Caki2 (cell line): ENCODE measurements at places on chromosomes 3 and 15.

- no peak for DNase-seq
Observed at GRCh38 chr3:120013481-120013880, 80.8 kb downstream of the GSK3B start.

DNA sequence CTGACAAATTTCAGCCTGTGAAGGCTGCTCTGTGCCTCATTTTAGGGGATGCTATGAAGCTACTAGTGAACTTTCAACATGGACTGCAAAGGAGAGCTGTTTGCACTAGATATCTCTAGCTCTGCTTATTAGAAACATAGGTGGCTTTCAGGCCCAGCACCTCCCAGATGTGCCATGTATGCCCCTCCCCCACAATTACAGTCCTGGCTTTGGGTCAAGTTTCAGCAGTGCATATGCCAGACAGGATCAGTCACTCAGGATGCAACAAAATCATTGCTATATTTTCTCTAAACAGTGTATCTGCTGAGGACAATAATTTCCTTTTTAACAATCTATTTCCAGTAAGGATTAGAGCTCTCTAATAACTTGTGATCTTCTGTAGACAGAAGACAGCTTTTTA lies 178.8 kb upstream of the STAC start:
- DNase-seq: no peak

DNA sequence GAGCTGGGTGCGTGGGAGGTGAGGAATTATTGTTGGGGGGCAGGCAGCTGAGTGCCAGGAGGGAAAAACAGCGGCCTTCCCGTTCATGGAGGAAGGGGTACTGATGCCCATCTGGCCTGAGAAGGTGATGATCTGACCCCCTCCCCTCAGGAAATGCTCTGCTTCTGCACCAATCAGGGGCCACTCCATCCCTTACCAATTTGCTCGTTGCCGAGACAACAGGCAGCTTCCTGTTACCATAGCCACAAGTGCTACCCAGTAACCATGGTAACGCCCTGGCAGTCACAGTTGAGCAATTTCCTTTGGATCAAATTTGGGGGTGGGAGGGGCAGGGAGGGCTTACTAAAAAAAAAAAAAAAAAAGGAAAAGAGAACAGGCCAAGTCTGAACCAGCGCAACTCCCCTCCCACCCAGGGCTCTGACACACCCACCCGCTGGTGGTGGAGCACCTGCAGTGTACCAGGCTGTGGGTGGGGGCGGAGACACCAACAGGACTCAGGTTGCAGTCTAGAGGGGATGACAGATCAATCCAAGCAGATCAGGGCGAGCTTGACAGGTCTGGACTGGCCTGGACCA lies 13.7 kb downstream of the CELF6 start:
- DNase-seq: no peak

DNA sequence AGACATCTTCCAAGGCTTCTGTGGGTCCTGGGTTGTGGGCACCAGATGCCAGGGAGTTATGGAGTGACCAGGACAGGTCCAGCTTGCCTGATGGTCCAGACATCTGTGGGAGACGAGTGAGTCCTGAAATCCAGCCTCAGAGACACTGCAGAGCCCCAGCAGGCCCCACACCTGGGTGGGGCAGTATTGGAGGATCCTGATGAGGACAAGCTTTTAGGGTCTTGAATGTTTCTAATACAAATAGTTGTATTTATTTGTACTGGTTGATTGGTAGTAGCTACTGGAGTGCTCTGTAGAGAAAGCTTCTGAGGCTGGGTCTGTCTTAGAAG lies 67.5 kb upstream of the PRR23C start:
- no peak for DNase-seq

GRCh38 chr3:189588475-189589178 lies 42.6 kb upstream of the TP63 start:
- DNase-seq: no peak

GRCh38 chr3:17399586-17399985 lies 342.8 kb downstream of the TBC1D5 start:
- no peak for DNase-seq

DNA sequence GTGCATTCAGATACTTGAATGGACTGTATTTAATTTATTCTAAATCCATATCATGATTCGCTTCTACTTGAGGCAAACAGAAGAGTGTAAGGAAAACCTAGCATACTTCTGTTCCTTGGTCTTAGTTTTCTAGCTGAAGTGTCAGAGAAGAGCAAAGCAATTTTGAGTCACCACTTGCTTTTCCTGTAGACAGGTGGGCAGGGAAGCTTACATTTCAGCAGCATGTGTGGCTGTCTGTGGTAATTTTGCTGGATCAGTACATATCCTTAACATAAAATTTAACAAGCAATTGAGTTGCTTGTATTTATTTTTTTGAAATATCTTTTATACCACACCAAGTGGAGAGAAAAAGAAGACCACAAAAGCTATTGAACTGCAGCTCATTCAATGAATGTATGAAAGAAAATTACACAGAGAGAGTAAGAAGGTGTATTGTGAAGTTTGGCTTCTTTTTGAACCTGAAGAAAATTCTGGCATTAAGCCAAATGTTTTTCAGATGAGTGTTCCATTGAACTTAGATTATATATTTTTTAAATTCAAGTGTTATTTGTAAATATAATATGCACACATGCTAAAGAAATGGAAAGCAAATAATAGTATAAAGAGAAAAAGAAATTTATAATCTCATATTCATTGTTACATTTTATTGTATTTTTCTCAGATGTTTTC lies 747.6 kb downstream of the NAALADL2 start:
- DNase-seq: no peak

- DNase-seq: peak; percentile 22
Observed at GRCh38 chr15:77599899-77600298, 32.8 kb downstream of the LINGO1 start.

DNA sequence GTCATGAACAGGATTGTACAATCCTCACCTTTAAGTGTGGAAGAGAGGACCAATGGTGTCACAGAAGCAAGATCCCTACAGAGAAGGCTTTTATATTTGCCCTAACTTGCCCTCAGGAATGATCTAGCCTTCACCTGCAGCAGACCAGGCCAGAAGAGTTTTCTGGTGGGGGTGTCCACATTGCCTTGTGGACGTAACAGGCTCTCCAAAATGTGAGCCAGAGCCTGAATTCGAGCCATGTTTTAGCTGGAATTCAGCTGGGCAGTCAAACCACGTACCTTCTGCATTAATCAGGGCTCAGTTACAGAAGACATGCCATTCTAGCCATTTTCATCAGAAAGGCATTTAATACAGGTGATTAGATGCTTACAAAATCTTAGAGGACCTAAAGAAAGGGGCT lies 23.6 kb upstream of the RAB7A start:
- no peak for DNase-seq

GRCh38 chr3:183698318-183698751 lies 738 bp downstream of the YEATS2 start:
- peak; percentile 16 for DNase-seq

DNA sequence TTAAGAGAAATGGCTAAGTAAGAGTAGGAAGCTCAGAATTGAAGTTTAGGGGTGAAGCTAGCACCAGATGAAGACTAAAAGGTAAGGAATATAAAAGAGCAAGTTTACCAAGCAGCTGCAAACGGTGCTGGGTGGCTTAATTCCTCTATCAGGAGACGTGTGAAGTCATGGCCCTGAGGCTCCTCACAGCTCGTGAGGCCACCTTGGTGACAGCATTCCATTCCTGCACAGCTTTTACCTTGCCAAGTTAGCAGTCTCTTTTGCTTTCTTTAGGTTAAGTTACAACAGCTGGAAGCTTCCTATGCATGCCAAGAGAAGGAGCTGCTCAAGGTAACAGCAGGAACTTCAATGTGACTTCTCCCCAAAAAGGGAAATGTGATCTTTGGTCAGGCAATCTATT lies 6.4 kb downstream of the TMCO5A start:
- DNase-seq: no peak

DNA sequence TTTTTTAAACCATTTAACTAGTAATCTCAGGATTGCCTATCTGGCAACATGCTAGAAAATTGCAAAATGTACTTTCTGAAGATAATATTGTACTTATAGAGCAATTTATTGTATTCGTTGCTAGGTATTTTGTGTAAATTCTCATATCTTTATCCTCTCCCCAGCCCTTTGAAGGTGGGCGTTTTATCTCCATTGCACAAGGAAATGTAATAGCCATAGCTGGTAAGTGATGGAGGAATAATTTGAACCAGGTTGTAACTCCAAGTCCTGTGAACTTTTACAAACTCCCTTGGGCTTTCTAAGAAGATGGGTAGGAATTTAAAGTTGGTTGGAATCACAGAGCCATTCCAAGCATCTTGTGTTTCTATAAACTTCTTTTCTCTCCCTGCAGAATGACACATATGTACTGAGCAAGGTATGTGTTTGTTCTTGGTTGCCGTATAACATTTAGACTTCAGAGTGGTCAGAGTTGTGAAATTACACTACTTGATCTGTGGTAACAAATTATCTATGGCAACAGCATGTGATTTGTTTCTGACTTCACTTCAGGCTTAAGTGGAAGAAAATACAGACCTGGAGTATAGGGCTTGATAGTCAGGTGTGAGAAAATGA lies 170.9 kb downstream of the AKAP13 start:
- DNase-seq: no peak

GRCh38 chr3:132020058-132020457 lies 14.8 kb downstream of the CPNE4 start:
- DNase-seq: no peak

DNA sequence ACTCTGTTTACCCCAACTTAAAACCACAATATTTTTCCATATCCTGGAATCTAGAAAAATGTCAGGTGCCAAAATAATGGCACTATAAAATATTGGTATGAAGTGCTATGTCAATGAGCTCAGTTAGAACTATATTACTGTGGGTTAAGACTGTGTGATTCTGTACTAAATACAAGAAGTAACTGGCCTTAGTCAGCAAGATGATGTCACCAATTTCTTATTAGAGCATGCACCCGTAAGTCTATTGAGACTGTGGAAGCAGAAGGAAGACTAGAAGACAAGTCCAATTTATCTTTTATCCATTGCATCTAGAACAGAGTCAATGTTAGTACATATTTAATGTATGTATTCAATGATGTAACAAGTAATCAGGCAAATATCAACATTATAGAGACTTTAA lies 25.0 kb downstream of the LRRC58 start:
- DNase-seq: no peak

DNA sequence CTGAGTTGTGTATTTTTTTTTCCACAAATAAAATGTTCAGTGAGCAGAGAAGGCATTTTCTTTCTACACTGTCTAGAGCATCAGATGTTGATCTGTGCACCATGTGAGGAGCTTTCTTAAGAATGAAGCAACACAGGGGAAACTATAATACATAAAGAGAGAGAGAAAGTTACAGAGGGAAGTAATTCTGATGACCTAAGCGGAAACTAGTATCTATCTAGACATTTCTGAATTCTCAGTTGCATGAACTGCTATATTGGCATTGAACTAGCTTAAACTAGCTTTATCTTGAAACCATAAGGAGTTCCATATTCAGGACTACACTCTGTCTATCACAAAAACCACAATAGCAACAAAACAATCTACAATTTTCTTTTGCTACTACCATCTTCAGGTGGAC lies 822.4 kb downstream of the VGLL3 start:
- DNase-seq: no peak

GRCh38 chr3:125310623-125311081 lies 64.5 kb downstream of the ZNF148 start:
- no peak for DNase-seq

DNA sequence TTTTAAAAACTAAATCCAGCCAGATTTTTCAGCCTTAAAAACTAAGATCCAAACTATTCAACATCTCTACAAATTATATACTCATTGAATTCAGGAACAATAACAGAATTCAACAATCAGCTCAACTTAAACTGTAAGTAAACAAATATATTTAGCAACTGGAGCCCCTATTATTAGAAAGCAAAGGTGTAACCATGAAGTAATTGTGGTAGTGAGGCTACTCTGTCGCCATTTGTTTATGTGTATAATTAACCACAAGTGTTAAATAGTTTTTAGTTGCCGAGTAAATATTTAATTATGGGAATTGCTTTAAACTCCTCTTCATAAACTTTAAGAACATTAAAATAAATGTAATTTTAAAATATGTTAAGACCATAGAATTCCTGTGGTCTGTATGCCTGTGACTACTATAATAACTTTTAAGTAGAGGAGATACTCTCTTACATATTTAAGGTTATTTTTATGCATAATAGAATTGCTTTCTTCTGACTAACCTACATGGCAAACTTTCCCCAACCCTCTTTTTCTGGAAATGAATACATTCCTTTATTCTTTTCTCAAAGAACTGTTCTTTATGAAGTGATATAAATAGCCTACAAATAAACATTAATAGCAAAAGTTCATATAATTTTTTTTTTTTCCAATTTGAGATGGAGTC lies 51.2 kb downstream of the MFN1 start:
- no peak for DNase-seq

GRCh38 chr3:146881966-146882760 lies 277.0 kb upstream of the PLSCR5 start:
- no peak for DNase-seq

GRCh38 chr15:59751552-59752413 lies 62.7 kb upstream of the BNIP2 start:
- no peak for DNase-seq

GRCh38 chr3:16402451-16402850 lies 111.0 kb downstream of the RFTN1 start:
- no peak for DNase-seq
